ENCODE measurements at places on chromosomes 4 and X.

- no peak for DNase-seq
Observed at GRCh38 chr4:86038037-86038436, 321.8 kb downstream of the MAPK10 start.

DNA sequence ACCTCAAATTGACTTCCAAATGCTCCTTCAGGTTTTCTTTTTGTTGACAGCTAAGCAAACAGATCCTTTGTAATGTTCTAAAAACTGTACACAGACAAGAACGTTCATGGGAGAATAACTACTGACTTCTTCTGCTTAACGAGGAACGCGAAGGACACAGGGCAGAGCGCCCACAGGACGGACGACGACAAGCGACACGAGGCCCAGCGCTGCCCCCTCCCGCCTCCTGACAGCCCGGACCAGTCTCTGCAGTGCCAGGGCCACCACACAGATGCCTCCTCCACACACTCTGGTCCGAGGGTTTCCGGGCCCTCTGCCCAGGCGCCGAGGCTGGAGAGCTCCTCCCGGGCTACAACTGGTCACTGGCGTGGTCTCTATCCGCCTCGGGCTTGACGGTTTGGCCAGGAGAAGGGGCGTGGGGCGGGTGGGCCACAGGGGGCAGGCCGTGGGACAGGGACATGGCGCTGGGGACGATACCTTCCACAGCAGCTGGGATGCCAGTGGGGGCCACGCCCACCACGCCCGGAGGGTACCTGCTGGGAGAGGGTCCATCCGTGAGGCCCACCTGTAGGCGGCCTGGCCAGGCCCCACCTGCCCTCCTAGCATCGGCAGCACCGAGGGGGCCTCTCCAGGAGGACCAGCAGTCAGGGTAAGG lies 36.9 kb downstream of the CTBP1 start:
- DNase-seq = no peak

DNA sequence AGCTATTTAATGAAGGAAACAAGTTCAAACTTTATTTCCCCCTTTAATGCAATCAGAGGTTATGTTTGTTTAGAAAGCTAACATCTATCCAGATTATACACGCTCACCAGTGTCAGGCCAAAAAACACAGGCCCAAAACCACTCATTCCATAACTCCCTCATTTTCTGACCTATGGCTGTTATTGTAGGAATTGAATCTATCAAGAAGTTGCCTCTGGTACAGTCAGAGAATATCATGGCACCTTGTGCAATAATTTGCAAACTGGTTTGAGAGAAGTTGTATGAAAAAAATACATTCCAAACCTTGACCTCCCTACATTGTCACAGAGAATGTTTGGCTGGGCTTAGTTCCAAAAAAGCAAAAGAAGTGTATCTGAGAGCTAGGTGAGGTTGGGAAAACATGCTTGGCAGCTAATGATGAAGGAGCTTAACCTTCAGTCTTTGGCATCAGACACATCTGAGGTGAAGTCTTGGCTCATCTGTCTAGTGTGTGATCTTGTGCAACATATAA lies 591.0 kb downstream of the ANKRD50 start:
- DNase-seq = no peak

DNA sequence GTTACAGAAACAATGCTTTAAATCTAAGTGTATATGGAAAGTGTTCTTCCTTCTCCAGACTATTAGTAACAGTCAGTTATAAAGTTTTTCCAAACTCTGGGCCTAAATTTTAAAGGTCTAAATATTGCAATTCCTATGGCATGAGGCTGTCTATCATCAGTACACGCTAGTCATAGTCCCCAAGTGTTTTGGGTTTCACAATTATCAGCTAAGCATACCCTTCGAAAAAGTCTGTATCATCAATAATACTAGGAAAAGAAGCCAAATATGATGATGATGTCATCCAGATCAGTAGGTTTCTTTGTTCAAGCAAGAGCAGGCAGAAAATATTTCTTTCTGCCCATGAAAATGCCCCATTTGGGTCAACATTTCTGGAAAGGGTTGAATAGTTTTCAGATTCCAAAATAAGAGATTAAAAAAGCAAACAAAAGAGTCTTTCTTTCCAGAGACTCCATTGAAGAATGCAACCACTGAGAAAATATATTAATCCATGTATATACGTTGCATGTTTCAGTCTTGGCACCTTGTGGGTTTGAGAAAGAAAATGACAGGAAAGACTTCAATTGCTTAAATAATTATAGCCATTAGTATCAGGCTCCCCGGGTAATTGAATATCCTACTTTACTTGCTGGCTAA lies 173.8 kb downstream of the CAMK2D start:
- no peak for DNase-seq

DNA sequence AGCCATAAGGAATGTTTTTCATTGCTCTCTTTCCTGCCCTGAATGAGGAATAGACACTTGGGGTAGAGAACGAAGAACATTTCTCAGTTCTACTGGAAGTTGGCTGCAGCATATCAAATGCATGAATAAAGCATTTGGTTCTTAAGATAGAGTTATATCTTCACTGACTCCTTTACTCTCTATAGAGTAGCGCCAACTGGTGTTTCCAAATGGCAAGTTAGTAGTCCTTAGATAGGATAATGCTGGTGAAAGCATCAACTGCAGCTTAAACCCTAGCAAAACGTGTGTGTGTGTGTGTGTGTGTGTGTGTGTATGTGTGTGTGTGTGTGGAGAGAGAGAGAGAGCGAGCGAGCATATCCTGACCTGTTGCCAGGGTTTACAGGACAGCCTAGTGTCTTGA lies 62.2 kb upstream of the FRMPD4 start:
- no peak for DNase-seq

DNA sequence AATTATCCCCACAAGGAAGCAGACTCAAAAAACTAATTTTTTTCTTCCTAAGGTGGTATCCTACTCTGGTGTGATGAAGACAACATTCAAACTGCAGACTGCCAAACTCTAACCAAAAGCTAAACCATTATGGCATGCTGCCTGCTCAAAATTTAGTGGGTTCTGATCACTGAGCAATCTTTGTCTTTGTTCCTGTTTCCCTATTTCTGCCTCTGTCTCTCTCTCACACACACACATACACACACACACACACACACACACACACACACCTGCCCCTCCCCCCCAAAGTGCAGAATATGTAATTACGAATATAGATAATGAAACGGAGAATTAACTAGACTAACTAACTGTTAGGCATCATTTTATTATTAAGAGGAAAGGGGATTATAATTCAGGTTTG lies 1278.6 kb downstream of the PCDH7 start:
- no peak for DNase-seq

- no peak for DNase-seq
Observed at GRCh38 chrX:48934581-48935300, 15.9 kb upstream of the PIM2 start.

DNA sequence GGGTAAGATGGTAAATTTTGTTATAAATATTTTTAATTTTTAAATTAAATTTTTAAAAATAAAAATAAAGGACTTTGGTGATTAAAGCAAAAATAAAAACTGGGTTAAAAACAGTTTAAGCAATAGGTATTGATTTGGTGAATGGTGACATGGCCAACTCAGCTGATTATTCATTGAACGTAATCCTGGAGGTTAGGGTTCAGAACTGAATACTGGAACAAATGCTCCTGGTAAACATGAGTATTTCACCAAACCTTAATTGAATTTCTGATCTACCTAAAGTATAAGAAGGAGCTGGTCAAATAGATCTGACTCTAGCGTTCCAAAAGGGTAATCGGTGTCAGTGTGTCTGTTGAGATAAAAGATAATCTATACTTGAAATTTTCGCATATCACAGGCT lies 141.8 kb downstream of the SHROOM3 start:
- DNase-seq = no peak

- no peak for DNase-seq
Observed at GRCh38 chr4:180336494-180337090, 1906.6 kb upstream of the TENM3 start.

GRCh38 chr4:182421753-182422152 lies 178.6 kb downstream of the TENM3 start:
- no peak for DNase-seq

DNA sequence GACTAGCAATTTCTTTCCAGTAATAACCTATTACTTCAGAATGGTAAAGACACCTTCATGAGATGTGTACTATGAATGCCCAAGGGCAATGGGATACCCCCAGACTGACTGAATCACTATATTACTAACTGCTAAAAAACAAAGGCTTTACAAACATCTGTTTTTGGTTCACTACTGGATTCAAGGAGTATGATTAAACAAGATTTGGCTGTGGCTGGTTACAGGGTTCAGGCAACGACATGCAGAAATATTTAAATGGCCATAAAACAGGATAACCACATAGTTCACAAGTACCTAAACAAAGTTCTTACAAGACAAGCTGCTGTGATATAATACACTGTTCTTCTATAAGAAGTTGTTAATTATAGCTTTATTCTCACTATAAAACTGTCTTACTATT lies 128.2 kb downstream of the FRYL start:
- DNase-seq = no peak

DNA sequence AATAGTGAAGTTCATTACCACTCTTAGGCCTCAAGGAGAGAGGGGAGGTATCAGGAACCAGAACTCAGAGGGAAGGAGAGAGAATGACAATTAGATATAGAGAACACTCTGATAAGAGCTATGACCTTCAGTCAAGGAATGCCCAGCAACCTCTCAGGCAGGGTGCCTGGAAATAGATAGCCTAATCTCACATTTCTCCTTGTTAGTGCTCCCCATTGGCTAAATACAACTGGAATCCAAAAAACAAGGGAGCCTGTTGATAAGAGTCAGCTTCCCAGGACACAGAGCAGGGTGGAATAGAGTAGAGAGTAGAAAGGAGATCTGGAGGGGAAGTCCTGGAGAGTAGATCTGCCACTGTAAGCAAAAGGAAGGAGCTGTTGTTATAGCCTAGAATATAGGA lies 62.1 kb downstream of the DCX start:
- no peak for DNase-seq

DNA sequence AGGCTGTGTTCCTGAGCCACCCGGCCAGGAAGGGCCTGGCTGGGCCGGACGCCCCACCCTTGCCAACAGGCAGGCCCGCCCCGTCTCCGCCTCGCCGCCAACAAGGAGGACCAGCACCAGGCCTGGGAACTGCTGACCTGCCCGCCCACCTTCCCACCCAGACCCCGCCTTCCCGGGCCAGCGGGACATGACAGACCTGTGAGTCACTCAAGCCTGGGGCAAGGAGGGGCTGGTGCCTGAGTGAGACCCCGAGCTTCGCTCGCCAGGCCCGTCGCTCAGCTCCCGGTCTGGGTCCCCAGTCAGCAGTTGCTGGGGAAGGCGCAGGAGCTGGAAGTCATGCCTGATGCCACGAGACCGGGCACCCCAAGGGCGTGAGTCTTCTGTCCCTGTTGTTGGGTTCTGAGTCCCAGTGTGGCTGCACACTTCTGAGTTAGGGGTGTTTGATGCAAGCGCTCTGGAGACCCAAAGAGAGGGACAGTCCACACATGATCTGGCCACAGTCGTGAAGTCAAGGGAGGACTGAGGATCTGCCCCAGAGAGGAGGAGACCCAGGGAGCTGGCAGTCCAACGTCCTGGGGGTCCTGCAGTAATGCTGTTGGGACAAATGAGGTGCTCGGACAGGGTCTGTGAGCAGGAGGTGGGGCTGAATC lies at the start of gene DNASE1L1:
Gene DNASE1L1 (minus strand): TSS at position 33 of the 650 bp plus-strand sequence. CDS start 3,686 bp downstream, outside the sequence.
- no peak for DNase-seq

- DNase-seq = no peak
Observed at GRCh38 chrX:134633832-134634231, 24.4 kb downstream of the PLAC1 start.

GRCh38 chr4:22625311-22625710 lies 67.4 kb upstream of the GBA3 start:
- DNase-seq = no peak

DNA sequence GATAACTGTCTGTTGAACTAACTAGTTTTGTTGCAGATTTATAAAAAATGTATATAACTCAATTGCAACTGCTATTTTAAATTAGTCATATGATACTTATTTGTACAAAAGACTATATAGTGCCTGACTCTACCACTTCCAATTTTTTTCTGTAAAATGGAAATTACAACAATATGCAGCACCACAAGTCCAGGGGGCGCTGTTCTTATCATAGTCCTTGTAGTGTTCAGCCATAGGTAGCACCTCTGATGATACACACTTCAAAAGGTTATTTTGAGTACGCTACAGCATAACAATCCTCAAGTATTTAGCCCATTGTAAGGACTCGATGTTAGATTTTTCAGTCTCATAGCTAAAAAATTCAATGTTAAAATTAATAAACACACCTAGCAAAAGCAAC lies 174.9 kb downstream of the CORIN start:
- peak; percentile 9 for DNase-seq

GRCh38 chr4:156962528-156962974 lies 9.0 kb downstream of the PDGFC start:
- DNase-seq = no peak

GRCh38 chr4:121408-122084 lies 2.8 kb upstream of the ZNF718 start:
- no peak for DNase-seq

DNA sequence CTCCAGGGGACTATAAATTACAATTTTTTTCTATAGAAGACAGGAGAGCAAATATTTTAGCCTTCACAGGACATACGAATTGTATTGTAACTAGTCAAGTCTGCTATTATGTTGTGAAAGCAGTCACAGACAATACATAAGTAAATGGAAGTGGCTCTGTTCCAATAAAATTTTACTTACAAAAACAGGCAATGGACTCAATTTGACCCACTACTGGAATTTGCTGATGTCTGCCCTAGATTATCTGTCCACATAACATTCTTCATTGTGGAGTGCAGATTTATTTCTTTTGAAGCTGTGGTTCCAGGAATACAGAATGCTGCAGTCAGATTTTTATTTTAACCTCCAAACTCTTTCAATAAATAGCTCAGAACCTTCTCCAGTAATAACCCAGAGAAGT lies 330.3 kb downstream of the PPP4R3C start:
- no peak for DNase-seq

DNA sequence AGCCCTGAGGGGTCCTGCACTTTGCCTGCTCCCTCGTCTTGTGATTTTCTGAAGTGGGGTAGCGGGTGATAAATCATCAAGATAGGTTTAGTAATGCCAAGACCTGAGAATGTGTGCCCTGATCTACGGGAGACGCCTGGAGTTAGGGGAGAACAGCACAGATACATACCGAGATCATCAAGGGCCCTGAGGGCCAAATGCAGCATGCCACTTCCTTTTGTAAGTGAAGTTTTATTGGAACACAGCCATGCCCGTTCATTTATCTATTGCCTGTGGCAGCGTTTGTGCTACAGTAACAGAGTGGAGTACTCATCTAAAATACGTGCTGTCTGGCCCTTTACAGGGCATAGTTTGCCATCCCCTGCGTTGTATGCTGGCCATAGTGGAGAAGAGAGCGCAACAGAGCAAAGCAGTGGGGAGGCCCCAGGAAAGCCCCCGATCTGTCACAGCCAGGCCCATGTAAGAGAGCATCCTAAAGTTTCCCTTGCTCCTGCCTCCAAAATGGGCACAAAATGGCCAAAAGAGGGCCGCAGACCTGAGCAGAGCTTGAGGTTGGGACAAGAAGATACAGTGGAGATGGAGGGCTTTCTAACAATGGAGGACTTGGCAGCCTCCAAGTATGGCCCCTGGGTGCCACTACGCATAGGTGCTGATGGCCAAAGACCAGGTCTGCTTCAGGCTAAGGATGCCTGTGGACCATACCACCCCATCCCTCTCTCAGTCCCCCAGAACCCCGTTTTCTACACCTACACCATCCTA lies 167.0 kb downstream of the SMIM20 start:
- DNase-seq = no peak
